ENCODE measurements at places on chromosomes 2 and 18.

- no peak for DNase-seq
These were observed 179.8 kb upstream of the RBBP8 start for GRCh38 chr18:22753130-22753831.

DNA sequence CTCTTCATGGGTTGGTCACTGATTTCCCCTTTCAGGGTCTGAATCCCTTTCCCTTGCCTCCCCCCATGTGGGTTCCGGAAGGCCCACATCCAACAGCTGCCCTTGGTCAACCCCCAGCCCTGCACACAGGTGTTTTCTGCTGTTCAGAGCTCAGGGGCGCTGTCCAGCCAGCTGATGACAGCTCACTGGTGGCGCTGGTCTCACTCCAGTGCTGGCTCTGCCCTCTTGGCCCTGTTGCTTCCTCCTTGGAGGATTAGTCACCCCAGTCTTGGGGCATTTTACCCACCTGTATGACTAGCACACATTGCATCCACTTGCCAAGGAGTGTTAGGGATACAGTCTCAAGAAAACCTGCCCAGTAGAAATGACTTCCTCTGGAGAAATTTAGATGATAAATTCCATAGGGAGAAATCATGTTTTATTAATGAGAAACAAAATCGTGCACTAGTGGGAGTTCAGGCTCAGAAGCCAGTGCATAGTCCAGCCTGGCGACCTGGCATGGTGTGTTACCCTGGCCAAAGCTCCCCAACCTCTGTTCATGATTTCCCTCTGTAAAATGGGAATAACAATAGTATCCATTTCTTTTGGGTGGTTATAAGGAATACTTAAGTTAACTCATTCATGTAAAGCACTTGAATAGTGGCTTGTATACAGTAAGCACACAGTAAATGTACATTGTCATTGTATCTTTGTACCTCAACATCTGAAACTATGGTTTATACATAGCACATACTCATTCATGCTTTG is 21.6 kb downstream of the CRIM1 start:
- no peak for DNase-seq

- no peak for DNase-seq
These were observed 27.8 kb upstream of the NETO1 start for GRCh38 chr18:72895548-72895947.

- DNase-seq: no peak
These were observed 11.2 kb upstream of the EFR3B start for GRCh38 chr2:25030702-25031101.

GRCh38 chr2:224098481-224099230 is 59.6 kb upstream of the SERPINE2 start:
- DNase-seq: no peak

- DNase-seq: no peak
These were observed 292.6 kb downstream of the PRKCE start for GRCh38 chr2:45944074-45944473.

DNA sequence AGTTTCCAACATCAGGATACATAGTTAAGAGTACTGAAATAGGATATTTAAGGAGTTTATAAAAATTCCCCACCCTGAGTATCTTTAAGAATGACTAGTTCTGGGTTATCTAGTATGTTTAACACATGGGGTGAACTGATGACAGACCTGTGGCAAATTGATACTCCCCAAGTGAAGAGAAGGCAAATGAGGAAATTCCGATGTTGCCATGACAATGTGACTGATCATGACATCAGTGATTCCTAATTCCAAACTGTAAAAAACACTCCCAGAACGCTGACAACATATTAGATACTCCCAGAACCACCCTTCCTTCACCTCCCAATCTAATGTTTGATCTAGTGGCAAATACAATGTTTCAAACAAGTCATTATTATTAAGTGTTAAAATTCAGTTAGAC is 77.6 kb downstream of the RBMS1 start:
- DNase-seq: no peak

DNA sequence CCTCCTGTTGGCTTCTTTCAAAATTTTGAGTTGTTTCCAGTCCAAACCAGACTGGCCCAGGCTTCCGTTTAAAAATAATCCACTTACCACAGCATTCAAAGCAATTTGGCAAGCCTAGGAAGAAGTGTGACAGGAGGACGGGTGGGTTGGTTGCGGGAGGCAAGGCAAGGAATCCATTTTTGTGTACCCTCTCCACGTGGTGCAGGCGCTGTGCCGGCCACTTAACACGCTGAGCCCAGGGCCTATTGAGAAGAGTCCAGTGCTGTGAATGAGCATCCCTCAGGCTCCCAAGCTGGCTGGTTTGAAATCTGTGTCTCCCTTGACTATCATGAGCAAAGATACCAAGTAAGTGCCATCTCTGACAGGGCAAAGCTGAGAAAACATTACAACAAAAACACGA is 160.9 kb downstream of the NCKAP5 start:
- no peak for DNase-seq

DNA sequence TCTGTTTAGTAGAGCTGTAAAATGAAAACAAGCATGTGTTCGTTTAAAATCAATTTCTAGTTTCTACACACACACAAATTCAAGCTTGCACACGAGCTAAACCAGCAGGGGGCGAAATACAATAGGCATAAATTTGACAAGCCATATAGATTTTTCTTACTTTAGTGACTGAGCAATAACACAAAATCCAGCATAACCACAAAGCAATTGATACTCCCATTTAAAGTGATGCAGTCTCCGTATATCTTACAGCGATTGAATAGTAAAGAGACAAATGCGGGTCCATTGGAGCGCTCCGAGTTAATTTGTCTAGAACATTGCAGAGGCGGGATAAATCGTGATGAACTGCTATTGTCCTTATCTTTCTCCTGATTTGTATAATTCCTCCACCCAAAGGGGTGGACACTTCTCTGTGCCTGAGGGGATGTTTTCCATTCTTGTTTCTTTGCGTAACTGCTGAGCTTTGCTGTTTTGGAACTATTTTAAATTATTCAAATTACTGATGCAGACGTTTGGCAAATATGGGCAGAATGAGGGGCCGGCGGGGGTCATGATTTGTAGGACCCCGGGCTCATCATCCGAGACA is 1.2 kb upstream of the AFTPH start:
- peak; percentile 80 for DNase-seq

- no peak for DNase-seq
These were observed 61.9 kb downstream of the PUM2 start for GRCh38 chr2:20288642-20289340.

- no peak for DNase-seq
These were observed 35.9 kb downstream of the FHOD3 start for GRCh38 chr18:36333414-36333813.

DNA sequence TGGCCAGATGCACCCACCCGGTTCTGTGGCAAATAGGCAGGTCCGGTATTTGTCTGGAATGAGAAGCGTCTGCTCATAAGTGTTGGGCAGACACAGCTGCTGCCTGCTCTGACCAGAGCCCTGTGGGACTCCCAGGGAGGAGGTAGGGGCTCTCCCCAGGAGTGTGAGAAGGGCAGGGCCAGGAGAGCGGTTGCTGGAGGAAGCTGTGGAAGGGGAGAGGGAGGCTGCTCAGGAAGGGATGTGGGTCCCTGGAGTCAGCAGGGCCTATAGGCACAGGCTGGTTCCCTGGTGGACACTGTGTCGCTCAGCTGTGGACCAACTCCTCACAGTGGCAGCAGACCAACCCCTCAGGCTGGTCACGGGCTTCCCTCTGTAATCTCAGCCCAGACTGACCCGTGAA is 109.2 kb downstream of the DYSF start:
- no peak for DNase-seq

- no peak for DNase-seq
These were observed 3.2 kb downstream of the SMAD7 start for GRCh38 chr18:48947560-48947959.

DNA sequence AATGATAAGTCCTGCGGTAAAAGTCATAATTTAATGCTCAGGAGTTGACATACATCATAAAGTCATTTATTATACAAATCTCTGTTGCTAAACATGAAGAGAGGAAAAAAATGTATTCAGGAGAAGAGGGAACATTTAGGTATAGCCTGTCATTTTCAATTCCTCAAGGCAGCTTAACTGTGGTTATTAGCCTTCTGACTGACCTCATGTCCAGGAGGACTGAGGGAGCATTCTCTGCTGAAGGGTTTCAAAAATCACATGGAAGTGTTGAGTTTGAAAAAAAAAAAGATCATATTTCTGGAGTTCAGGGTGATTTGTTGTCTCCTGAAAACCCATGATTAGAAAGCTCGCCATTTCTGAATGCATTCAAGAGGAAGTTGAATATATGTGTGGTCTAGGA is 1371.1 kb upstream of the LRRTM1 start:
- DNase-seq: no peak

- no peak for DNase-seq
These were observed 1071.9 kb upstream of the CDH2 start for GRCh38 chr18:29248805-29249204.

- no peak for DNase-seq
These were observed 24.4 kb downstream of the PUM2 start for GRCh38 chr2:20326163-20326780.

DNA sequence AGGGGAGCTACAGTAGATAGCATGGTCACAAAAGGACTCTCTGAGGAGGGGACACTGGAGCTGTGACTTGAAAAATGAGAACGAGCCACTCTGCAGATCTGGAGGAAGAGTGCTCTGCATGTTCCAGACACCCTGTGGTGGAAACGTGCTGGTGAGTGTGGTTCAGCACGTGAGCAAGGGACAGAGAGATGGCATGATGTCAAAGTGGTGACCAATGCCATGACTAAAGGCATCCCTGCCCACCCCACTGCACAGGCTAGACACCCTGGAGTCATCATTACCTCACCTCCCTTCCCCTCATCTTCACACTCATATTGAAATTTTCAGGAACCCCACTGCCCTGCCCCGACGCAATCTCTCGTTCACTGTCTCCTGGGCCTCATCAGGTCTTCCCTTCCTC is 56.5 kb downstream of the SLC4A5 start:
- DNase-seq: no peak

DNA sequence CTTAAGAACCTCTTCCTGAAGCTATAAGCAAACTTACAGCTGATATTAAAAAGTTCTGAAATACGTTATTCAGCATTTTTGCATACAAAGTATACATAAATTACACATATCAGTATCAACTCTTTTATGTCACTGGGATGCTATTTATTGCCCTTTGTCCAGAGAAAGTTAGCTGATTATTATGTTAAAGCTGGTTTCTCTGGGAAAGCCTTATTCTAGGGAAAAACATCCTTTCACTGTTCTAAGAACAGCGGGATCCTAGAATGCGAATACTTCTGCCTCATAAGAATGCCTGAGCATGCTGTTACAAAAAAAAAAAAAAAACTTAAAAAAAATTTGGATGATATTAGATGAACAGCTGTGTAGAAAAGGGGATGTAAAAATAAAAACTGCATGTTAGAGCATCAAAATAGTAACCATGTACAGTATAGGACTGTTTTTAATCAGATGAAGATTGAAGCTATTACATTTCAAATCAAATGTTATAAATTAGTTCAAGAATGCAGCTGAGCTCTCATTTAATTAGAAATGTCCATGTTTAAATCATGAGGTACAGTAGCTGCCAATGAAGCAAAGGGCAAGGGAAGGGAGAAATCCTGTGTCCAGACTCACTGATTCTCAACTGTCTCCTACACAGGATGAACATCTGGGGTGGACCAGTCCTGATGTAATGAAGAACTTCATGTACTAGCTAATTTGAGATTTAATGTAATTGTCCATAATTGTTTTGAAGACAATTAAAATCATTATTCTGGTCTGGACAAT is 8.2 kb downstream of the FTCDNL1 start:
- DNase-seq: no peak

GRCh38 chr2:88067189-88067588 is 436 bp upstream of the SMYD1 start:
- DNase-seq: no peak
